NCI-H1092 (cell line): ENCODE measurements at places on chromosomes 6 and 20.

GRCh38 chr6:7154341-7155139 lies 46.8 kb downstream of the RREB1 start:
- no peak for DNase-seq

DNA sequence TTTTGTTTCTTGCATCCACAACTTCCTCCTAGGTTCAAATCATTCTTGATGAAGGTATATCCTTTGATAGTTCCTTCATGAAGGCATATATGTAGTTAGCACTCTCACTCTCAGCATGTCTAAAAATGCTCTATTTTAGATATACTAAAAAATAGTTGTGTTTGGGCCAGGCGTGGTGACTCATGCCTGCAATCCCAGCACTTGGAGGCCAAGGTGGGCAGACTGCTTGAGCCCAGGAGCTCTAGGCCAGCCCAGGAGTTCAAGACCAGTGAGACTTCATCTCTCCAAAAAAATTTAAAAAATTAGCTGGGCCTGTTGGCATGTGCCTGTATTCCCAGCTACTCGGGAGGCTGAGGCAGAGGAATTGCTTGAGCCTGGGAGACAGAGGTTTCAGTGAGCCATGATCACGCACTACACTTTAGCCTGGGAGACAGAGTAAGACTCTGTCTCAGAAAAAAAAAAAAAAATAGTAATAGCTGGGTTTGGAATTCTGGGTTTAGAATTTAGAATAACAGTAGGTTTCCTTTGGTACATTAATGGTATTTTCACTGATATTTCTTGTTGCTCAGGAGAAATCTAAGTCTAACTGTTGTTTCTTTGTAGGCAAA lies 7.0 kb downstream of the SERAC1 start:
- DNase-seq: no peak

DNA sequence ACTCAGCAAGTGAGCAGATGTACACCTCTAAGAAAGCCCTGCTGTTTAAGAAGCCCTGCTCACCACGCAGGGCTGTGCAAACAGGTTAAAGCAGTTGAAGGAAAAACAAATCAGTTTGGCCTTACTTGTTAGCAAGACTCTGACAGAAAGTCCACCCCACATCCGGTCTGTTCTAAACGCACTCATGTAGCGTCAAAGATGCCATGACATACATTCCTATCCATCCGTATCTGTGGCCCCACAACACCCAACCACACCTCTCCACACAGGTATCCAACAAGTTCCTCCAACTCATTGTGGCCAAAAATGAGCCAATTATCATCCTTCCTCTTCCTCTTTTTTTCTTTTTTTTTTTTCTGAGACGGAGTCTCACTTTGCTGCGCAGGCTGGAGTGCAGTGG lies 22.8 kb upstream of the RAB22A start:
- DNase-seq: no peak

DNA sequence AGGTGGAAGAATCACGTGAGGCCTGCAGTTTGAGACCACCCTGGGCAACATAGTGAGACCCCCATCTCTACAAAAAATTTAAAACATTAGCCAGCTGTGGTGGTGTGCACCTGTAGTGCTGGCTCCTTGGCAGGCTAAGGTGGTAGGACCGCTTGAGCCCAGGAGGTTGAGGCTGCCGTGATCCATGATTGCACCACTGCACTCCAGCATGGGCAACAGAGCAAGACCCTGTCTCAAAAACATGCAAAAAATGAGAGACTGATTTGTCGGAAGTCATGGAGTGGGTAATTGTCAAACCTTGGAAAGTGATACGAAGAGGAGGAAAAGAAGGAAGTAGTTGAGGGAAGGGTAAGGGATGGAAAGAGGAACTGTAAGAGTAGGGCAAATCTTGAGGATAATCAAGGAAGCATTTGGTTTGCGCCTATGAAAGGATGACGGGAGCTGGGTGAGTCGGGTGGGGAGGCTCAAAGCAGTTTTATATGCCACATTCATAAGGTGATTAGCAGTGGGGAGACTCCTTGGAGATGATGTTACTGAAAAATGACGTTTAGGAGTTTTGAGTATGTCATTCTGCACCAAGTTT lies 14.5 kb downstream of the L3MBTL3 start:
- DNase-seq: no peak

DNA sequence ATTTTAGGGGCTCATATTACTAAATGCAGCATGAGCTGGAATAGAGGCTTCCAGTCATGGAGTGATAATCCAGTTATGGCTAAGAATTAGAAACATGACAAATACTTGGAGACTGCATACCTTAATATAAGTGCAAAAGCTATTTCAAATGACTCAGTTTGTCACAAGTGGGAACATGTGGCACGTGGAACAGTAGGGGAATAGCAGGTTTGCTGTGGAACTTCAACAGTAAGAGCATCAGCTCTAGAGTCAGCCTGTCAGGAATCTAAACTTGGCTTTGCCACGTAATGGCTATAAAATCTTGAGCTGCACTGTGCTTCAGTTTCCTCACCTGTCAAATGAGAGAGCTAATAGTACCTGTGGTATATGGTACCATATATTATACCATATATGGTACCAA lies 62.1 kb downstream of the HTR1B start:
- no peak for DNase-seq

- no peak for DNase-seq
These were observed 48.8 kb downstream of the CAP2 start for GRCh38 chr6:17442196-17442595.

DNA sequence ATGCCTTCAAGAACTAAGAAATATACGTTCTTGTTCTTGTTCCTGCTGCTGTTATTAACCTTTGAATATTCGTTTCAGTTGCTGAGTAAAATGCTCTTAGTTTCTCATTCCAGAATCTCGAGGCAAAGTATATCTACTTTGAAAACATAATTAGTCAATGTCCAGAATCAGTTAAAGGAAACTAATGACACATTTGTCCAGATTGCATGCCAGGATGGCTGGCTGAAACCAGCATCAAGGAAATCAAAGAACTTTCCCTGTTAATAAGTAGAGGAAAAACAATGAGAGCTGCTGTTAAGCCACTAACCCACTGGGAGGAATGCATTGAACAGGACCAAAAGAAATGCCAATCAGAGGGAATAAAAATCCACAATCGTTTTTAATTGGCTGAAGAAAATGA lies 196.9 kb downstream of the ALDH8A1 start:
- no peak for DNase-seq

DNA sequence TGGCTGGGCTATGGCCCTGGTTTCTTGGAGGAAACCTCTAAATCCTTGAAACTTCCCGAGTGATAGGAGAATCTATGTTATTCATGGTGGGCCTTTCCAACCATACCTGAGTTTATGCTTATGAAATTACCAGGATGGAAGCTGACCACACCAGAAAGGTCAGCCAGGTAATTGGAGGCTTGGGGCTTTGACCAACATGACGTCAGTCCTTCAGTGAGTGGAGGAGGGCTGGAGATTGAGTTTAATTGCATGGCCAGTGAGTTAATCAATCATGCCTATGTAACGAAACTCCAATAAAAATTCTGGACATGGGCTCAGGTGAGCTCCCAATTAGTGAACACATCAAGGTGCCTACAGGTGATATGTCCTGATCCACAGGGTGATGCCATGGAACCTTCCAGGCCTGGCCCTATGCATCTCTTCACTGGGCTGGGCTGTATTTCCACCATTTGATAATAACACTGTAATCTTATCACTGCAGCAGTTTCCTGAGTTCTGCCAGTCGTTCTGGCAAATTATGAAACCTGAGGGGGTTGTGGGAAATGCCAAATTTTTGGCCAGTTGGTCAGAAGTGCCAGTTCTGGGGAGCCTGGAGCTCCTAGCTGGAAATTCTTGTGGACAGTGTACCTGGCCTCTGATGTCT lies 106.5 kb downstream of the CDH26 start:
- no peak for DNase-seq

DNA sequence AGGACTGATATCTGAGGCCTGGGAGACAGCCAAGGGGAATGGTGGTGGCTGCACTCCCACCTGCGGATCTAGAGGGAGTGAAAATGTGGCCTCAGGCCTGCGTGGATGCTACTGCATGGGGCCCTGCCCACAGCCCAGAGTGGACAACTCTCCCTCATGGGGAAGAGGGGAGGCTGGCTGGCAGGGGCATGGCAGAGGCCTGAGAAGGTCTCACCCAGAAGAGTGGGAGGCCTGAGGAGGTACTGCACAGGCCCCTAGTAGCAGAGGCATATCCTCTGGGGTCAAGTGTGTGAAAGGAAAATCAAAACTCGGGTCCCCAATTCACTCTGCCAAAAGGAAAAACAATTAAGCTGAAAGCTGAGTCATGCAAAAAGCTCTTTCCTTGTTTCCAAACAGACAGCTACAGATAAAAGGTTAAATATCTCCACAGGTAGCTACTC lies 158.2 kb downstream of the AKAP7 start:
- no peak for DNase-seq

DNA sequence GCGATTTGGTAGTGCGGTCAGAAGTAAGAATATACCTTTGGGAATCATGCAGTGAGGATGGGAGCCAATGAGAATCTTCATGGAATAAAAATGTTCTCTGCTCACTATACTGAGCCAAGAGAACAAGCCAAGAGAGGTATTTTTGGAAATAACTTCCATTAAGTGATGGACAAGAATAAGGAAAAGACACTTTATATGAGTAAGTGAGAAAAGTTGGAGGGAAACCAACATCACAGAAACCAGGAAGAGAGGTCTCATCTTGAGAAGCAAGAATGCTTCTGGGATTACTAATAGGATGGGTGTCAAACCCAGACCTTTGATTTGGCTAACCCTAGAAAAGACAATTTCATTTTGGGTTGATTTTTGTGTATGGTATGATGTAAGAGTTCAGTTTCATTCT lies 181.2 kb upstream of the JAG1 start:
- no peak for DNase-seq

DNA sequence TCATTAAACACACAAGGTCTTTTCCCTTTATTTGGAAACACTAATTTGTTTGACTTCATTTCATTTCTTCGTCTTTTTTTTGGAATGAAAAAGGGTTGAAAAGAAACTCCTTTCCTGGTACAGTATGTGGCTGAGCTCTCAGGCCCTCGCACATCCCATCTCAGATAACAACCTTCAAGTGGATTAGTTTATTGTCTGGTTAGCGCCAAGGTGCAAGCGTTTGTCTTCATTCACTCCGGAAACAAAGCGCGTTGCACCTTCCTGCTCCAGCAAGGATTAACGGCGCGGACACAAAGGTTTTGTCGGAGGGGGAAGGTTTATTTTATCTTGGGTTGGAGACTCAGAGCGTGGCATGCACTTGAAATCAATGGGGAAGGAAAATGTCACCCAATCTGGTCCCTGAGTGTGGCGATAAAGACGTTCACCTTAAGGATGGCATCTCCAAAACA lies 5.3 kb upstream of the NKX2-2 start:
- no peak for DNase-seq

- DNase-seq: peak; percentile 4
These were observed 33.1 kb upstream of the LCA5 start for GRCh38 chr6:79570129-79571029.

DNA sequence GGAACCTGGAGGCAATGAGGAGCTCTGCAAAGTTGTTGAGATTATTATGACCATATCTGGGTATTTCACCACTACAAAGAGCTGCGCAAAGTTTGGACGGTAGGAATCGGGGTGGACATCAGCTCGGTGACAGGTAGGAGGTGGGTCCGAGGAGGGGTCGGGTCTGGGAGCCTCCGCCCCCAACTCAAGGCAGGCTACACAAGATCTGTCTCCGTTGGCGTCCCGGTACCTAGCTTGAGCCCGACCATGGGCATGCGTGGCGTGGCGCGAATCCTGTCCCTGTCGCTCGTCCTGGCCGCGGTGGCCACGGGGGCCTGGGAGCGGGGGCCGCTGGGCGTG lies 40.2 kb upstream of the ZNFX1 start:
- DNase-seq: no peak

GRCh38 chr20:20452254-20452676 lies 84.4 kb downstream of the INSM1 start:
- peak; percentile 83 for DNase-seq

DNA sequence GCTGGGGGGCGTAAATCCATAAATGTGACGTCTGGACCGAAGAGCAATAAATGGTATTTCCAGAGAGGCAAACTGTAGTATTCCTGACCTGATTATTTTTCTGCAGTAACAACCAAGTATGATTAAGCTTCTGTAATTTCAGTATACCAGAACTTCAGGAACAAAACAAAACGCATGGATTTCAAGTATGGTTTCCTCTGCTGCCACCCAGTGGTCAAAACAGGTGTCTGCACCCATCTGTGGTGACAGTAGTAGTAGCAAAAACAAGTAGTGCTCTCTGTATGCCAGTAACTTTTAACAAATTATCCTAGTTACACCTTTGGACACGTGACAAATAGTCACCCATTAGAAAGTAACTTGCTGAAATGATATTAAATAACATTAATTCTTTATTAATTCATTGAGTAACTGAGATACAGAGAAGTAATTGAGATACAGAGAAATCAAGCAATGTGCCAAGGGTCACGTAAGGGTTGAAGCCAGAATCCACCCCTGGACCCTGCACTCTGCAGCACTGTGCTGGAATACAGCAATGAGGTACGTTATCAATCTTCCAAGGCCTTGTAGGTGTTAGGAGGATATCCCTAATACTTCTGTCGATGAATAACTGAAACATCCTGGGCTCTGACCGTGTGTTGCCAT lies 7.9 kb downstream of the CALHM4 start:
- DNase-seq: peak; percentile 1

GRCh38 chr6:33683051-33683571 lies 28.4 kb downstream of the UQCC2 start:
- DNase-seq: no peak

DNA sequence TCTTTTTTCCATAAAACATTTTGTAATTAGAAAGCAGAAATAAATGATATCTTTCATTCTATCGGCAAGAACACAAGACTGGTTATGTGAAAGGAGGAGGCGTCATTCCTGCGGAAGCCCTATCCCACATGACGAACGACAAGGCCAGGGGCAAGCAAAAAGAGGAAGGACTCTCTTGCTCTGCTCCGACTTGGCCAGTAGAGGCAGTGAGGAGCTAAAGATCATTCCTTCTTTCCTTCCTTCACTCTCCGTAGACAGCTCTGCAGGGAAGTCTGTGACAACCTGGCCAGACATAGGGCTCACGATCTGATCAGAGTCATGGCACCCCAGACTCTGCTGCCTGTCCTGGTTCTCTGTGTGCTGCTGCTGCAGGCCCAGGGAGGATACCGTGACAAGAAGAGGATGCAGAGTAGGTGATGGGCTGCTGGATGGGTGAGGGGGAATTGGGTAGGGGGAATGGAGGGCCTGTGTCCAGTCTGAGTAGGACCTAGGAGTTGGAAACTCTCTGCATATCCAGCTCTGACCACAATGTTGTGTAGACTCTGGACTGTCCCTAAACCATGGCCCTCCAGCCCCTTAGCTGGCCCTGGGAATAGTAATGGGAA lies at the start of gene WFDC10A:
Gene WFDC10A (plus strand): TSS at position 244 of the 605 bp plus-strand sequence. CDS start 75 bp downstream, at position 319.
- DNase-seq: no peak

GRCh38 chr6:143429970-143430369 lies 20.5 kb downstream of the ADAT2 start:
- peak; percentile 19 for DNase-seq

GRCh38 chr6:42901538-42901957 lies 14.3 kb upstream of the PTCRA start:
- DNase-seq: peak; percentile 84
